ENCODE measurements at places on chromosomes 7 and 10.

DNA sequence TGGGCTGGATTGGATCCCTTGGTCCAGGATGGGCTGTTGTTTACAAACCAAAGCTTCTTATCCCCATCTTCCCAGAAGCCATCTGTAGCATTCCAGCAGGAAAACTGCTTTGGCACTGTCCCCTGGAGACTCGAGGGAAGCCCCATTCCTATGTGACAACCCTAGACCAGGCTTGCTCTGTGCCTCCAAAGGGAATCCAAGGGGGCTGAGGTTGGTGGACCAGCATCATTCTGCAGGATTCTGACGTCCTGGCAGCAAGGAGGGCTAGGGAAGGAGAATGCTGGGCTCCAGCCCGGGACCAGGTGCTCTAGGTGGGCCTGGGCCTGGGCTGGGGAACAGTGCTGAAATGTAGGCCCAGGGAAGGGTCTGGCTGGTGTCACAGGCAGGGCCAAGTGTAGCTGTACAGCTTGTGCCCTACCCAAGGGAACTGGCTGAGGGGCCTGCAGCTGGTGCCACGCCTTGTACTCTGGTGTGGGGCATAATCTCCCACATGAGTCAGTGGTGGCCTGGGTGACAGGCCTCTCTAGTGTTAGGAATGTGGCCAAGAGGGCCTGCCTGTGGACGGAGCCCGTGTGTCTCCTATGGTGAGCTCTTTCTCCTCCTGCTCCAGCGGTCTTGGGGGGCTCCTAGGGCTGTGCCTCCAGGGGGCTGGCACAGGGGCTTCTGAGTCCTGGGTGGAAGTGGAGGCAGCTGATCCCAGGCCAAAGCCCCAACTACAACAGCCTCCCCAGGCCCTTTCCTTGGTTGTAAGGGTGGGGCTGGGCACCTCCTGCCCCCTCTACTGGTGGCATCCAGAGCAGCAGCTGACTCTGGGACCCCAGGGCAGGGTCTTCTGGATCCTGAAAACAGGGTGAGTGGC lies 25.2 kb downstream of the TRIM8 start:
- DNase-seq, result no peak

GRCh38 chr7:98075801-98076200 lies 30.9 kb upstream of the LMTK2 start:
- DNase-seq, result no peak

- DNase-seq, result no peak
These were observed 26.6 kb upstream of the LMTK2 start for GRCh38 chr7:98079891-98080648.

- DNase-seq, result no peak
These were observed 16.3 kb downstream of the TLL2 start for GRCh38 chr10:96497391-96497790.

DNA sequence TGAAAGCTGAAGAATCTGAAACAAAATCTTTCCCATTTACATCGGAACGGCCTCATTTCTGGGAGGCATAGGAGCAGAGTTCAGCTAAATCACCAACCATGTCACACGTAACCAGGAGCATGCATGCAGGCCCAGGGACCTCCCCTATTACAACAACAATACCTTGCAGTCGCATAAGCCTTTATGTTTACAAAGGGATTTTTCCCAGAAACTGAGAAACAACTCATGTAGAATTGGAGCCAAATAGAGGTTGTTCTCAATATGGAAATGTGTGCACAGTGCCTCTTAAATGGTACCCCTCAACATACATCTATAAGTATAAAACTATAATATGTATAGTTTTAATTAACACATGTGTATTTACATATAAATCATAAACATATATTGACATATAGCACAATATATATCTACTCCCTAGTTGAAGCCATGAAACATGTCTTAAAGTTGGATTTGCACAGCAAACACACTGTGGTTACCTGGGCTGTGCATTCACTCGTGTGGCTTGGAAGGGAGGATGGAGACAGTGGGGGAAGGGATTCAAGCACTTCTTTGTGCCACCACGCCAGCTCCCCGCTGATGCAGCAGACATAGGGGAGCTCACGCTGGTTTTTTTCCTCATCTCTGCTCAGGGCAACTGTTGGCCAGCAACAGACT lies 35.0 kb upstream of the DGKI start:
- DNase-seq, result no peak

- DNase-seq, result no peak
These were observed 41.7 kb upstream of the LOXL4 start for GRCh38 chr10:98309366-98310355.

DNA sequence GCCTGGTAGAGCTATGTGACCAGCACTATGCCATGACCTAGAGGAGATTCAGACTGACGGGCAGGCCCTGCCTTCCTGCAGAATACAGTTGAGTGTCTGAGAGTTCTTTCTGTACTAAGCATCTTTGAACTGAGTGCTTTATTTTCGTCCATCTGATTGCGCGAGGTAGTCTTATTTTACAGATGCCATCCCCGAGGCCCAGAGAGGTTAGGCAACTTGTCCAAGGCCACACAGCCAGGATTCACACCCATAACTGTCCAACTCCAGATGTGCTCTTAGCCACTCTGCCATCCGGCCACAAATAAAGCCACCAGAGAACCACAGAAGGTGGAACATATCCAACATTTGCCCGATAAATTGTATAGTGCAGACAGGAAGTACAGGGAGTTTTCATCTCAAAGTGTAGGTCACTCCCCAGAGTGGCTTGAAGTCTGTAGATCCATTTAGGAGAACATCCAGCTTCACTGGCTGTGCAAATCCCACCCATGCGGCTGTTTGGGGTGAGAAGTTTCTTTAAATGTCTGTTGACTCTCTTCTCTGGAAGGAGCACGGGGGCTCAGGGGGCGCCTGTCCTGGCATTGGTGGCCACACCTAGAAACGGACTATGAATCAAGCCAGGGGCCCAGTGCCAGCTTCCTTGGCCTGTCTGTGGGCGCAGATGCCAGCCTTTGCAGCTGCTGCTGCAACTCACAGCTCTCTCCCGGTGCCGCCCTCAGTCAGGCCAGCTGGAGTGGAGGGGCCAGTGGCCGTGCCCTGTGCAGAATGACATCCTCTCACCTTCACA lies 11.1 kb downstream of the CHST3 start:
- no peak for DNase-seq

GRCh38 chr10:132762267-132762666 lies 23.7 kb downstream of the NKX6-2 start:
- DNase-seq, result no peak

GRCh38 chr7:23205909-23206767 lies 24.3 kb downstream of the NUP42 start:
- DNase-seq, result no peak

GRCh38 chr10:103811463-103811862 lies 43.9 kb downstream of the SH3PXD2A start:
- DNase-seq, result no peak

DNA sequence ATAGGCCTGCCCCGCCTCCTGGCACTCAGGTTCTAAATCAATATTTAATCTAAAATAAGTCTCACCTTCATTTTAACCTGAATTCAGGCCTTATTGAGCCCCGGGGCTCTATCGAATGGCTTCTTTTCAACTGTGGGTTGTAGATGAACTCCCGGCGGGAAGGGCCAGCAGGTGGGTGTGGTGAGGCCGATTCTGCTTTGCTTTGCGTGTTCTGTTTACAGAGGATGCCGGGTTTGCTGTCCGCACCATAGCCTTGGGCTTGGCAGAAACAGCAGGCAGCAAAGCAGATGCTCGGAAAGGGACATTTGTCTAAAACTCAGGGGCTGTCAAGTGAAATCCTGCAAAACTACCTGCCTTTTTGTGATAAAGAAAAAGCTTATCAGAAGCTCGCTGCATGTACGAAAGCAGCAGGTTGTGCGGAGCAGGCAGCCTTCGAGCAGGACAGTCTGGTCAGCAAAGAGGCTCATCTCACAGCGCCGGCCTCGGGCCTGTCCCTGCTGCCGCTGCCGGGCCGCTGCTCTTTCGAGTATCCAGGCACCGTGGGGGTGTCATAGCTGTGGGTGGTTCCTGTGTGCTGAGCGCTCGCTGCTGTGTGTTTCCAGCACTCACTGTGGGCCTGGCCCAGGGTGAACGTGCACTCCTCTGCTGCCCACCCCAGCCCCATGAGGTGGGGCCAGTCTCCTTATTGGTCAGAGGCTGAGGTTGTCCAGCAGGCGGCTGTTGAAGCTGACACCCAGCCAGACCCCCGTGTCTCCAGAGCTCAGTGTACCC lies 434.8 kb upstream of the FOXK1 start:
- no peak for DNase-seq

DNA sequence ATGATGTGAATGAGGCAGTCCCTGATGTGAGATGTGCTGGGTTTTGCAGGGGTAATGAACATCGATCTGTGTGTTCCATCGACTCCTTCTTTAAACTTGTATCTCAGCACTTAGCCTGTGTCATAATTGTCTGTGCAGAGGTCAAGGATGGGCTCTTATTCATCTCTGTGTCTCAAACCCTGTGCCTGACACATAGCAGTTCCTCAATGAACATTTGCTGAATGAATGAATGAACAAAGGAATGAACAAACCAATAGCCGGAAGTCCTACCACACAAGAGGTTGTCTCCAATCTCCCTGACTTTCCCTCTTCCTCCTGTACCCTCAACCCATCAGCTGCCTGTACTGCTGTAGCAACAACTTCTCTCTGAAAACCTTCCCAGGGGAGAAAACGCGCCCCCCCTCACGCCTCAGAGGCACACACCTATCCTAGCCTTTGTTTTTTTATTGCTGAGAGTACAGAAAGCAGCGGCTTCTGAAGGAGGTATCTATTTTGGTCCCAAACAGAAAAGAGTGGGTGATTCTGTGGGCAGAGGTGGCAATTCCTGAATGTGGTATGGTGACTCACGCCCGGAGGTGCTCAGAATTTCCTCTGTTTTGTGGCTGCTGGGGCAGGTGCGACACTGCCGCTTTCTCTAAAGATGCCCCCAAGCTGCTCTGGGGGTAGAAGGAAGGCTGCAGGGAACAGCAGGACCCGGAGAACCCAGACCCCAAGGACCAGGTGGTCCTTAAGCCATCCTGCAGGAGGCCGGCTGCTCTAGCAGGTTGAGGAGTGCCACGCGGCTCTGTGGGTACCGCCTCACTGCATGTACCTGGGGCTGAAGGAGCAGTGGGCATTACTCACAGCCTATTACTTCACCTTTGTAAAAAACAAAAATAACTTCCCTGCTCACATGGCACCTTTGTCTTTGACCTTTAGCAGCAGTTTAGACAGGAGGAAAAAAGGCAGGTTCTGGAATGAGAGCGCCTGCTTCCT lies 9.6 kb downstream of the IL2RA start:
- peak; percentile 70 for DNase-seq

DNA sequence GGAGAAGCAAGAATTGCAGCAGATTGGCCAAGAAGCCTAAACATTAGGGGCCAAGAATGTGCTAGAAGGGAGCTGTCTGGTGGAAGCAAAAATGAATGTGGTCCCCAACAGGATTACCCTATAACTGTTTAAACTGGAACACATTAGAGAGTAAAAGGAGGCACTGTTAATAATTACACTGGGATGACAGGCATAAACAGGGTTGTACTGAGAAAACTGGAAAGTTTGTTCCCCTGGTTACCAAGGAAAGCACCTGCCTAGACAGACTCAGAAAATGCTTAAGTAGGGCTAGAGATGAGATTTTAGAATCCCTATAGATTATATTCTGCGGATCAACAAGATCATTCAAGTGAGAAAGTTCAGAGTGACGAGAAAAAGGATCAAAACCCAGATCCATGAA lies 100.8 kb downstream of the CTTNBP2 start:
- DNase-seq, result no peak

DNA sequence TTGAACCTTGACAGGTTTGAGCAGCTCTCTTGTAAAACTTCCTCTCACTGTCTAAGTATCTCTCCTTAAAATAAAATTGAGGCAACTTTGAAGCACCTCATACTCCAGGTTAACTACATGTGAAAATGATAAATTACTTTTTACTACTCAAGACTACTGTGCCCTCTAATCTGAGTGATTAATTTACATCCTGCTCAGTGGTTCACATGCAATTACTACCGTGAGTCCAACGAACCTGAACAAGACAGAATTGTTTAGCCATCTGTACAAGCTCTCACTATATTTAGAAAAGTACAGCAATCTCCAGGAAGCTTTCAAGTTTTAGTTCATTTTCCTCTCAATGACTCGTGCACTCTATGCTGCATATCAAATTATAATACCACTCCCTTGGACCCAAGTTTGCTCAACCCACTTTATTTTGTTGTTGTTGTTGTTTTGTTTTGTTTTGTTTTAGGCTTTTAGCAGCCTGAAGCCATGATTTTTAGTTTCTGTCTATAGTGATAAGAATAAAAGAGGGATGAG lies 21.2 kb downstream of the PDE1C start:
- DNase-seq, result no peak

DNA sequence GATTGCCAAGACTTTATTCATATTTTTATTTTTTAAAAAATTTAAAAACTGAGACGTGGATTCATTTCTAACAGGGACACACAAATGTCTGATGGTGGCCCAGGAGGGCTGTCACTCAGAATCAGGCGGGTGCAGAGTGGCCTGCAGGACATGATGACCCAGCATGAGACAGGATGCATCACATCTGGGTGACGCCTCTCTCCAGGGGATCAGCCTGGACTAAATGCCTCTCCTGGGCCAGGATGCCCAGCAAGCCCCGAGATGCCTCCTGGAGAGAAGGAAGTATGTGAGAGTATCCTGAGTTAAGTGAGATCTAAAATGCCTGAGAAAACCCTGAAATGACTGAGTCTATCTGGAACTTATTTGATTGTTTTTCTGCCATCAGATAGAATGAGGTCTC lies 16.9 kb upstream of the MTURN start:
- no peak for DNase-seq

GRCh38 chr10:127962205-127962604 lies 55.3 kb downstream of the PTPRE start:
- no peak for DNase-seq

DNA sequence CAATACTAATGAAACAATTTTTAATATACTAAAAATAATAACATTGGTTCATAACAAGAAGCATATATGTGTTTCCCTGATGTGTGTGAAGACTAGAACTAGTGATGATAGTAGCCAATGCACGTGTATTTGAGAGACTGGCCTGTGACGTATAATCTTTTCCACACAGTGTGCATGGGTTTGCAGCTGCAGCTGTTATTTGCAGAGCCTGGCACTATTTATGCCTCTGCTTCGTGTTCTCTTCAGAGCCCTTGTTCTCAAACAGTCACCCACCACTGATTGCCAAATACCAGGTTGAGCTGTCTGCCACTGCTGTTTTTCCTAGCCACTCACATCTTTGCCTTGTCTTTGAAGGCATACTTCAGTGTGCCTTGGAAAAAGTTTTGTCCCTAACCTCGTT lies 531.7 kb downstream of the ETV1 start:
- DNase-seq, result no peak

GRCh38 chr10:128124813-128125403 lies 1.3 kb downstream of the MKI67 start:
- DNase-seq, result no peak

GRCh38 chr10:49040601-49041000 lies 74.7 kb downstream of the VSTM4 start:
- no peak for DNase-seq

GRCh38 chr10:130189608-130190054 lies 53.4 kb downstream of the GLRX3 start:
- DNase-seq, result no peak

GRCh38 chr7:1343551-1343950 lies 110.9 kb downstream of the UNCX start:
- DNase-seq, result no peak
